ENCODE measurements at places on chromosomes 16 and 17.

- DNase-seq: no peak
Measured at GRCh38 chr17:332558-333322, 19.9 kb downstream of the RPH3AL start.

DNA sequence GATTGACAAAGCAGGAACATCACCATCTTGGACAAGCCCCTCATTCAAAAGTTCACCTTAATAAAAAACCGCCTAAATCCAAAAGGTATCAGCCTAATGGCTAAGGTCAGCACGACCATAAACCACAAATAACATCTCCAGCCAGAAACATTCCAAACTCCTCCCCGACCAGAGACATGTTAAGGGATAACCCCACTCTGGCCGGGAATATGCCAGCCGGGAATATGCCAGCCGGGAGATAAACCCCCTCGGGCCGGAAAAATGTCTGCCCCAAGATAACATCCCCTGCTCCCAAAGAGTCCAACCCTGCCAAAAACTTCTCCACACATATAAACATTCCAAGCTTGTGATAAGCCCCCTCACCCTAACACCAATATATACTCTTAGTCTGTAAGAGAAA, 1.4 kb downstream of the DHX33 start:
- DNase-seq: no peak

DNA sequence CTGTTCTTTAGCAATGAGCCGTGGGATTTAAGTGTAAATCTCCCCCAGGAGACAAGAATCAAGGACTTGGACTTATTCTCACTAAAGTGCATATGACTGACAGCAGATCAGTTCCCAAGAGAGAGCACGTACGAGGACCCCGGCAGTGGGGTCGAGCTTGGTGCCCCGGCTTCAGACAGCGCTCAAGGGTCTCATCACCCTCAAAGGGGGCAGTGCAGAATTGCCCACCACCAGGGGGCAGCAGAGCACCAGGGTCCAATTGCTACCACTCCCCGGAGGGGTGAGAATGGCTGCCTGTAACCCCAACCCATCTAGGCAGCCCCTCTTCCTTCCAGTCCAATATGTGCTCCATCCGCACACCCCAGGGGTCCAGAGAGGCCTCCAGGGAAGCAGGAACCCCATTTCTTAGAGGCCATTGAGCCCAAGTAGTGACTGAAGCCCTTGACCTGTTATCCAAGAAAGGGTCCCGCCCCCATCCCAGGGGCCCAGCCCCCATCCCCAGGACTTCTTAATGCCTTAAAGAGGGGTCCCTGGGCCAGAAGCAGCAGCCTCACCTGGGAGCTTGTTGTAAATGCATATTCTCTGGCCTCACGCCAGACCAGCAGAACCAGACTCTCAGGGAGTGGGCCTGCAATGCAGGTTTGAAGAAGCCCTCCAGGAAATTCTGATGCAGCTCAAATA, 86.1 kb downstream of the ZDHHC7 start:
- peak; percentile 61 for DNase-seq

DNA sequence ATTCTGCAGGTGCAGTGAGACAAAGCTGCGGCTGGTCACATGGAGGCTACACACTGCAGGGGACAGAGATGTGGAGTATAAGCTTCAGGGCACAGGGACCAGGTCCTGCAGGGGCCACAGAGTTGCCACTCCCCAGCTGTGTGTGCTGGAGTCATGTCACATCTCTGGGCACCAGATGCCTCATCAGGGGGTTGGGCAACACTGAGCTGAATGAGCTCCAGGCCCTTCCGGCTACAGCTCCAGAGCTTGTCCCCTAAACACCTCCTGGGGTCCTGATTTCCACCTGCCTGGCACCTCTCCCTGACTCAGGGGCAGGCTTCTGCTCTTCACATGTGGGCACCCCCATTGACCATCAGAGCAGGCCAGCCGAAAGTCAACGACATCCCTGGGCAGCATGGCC, 32.5 kb downstream of the SPHK1 start:
- DNase-seq: no peak

DNA sequence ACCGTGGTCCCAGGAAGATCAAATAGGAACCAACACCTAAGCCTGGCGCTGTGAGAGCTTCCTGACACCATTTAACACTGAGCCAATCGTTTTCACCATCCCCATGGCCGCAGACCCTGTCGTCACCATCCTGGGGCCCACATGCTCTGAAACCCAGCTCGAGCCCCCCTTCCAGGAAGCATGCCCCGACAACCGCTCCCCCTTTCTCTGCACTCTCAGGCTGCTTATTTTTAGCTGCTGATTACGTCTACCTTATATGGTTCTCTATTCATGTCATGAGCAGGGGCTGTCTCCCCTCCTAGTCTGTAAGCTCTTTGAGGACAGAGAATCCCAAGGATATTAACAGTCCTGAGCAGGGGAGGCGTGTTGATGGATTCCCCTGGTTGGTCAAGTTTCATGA, 10.5 kb downstream of the SRL start:
- no peak for DNase-seq

- peak; percentile 26 for DNase-seq
Measured at GRCh38 chr17:51119415-51120356, 982 bp downstream of the SPAG9 start.

GRCh38 chr16:50308237-50308965, 42.0 kb downstream of the ADCY7 start:
- no peak for DNase-seq

- no peak for DNase-seq
Measured at GRCh38 chr17:77946900-77947645, 11.4 kb upstream of the TNRC6C start.

DNA sequence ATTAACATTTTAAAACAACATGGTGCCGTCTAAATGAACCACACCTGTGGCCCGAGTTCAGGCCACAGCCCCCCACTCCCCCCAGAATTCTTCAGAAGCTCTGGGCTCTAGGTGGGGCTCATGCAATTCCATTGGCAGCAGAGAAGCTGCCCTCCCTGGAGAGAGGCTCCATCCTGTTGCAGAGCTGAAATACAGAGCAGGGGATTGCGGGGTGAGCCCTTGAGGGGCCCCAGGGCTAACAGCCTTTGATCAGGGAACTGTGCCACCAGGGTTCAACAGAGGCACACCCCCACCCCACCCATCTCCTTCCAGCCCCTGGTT, 69.3 kb downstream of the ABR start:
- no peak for DNase-seq

DNA sequence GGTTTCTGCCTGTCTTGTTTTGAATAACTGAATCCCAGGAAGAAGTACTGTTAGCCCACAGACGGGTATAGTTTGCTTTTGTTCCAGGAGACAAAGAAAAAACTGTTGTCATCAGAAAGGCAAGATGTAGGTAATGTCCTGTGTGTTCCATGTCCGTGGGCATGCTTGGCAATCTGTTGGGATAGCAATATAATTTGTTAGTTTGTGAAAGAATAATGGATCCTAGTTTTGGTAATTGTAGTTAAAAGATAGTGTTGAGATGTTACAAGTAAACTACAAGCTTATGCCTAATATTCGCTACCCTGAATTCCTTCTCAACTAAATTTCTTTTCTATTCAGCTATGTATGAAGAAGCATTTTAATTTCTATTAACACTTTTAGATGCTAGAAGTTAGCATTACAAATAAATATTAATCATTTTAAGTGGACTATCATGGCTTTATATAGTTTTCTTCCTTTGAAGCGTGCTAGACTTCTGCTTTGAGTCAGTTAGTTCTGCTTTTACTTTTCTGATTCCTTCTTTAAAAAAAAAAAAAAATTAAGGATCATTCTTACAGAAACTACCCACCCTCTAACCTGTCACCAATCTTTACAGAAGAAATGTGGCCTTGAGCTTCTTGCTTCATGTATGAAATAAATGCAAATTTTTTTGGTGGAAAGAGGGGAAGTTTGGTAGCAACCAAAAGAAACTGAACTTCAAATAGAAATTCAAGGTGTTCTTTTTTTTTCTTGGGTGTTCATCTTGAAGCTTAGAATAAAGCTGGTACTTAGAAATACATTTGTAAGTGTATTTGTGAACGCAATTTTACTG, 2.4 kb downstream of the EVI2A start:
- DNase-seq: no peak

DNA sequence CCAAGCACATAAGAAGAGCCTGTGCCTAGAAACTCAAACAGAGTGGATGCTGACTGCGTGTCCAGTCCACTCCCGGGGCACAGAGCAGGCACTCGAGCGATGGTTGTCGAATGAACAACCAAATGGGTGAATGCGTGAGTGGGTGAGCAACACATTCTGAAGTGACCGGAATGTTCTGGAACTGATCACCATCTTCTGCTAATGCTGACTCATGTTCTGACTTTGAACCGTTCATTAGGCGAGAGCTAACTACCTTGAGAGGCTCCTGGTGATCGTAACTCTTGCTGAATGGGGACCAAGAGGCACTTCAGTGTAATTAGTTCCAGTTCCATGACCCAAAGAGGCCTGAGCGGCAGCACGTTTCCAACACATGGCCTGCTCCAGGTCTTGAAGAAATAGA, 37.9 kb downstream of the IRF8 start:
- DNase-seq: no peak

- DNase-seq: no peak
Measured at GRCh38 chr17:40416671-40417070, 1.0 kb downstream of the TOP2A start.

GRCh38 chr17:48951572-48951971, 6.9 kb upstream of the SNF8 start:
- DNase-seq: no peak

DNA sequence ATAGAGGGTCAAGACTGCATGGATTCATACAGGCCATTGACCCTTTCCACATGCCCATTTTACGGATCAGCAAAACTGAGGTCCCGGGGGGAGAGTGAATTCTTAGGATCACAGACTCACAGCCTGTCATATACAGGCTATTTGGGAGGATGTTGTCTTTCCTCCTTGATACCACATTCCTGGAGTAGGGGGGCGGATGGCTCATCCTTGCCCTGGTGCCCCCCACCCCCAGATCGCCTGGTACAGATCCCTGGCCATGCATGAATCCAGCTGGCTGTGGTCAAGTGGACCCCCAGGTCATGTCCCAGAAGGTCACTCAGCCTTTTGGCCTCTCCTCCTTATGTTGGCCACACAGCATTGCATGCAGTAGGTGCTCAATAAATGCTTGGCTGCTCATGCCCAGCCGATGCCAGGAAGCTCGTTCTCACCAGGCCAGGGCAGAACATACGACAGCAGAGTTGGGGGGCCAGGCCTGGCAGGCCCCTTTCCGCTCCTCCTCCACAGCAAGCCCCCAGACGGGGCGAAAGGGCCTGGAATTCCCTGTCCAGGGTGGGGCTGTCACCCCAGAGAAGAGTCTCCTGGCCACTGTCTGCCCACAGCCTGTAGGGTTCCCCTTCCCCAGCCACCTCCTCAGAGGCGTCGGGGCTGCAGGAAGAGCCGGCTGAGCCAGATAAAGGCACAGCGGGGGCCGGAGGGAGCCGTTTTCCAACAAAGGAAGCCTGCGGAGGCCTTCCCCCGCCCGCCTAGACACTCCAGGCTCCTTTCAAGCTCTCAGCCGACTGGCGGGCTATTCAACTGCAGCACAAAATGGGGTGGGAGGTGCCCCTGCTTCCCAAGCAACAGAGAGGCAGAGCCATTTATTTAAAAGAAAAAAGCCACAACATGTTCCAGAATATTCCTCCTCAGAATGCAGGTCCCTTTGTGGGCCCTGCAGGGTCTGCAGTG, 215.7 kb upstream of the CIBAR2 start:
- no peak for DNase-seq

DNA sequence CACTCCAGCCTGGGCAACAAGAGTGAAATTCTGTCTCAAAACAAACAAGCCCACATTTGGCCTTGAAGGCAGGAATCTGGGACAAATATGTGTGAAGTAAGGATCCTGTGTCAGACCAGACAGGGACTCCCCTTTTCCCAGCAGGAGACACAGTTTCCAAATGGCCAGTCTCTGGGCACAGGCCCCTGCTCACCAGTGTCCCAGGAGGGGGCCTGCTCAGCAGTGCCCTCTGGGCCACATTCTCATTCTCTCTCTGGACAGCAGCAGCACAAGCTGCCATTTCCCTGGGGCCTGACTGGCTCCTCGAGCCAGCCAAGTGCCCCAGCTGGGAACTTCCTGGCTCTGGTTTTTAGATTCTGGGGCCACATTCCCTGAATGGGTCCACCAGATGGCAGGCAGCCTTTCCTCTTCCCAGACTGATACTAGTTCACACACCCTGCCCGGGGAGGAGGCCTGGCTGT, 11.7 kb upstream of the MNT start:
- no peak for DNase-seq

DNA sequence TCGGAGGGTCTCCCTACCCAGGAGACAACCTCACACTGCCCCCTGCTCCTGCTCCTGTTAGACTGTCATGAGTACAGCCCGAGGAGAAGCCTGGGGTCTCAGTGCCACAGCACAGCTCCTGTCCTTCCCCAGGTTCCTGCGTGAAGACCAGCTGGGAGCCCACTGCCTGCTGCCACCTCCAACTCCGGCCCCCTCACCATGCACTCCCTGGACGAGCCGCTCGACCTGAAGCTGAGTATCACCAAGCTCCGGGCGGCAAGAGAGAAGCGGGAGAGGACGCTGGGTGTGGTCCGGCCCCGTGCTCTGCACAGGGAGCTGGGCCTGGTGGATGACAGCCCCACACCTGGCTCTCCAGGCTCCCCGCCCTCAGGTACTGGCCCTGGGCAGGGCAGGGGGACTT, 16.2 kb downstream of the GLIS2 start:
- no peak for DNase-seq

- no peak for DNase-seq
Measured at GRCh38 chr16:84090211-84090610, 26.5 kb downstream of the MBTPS1 start.

DNA sequence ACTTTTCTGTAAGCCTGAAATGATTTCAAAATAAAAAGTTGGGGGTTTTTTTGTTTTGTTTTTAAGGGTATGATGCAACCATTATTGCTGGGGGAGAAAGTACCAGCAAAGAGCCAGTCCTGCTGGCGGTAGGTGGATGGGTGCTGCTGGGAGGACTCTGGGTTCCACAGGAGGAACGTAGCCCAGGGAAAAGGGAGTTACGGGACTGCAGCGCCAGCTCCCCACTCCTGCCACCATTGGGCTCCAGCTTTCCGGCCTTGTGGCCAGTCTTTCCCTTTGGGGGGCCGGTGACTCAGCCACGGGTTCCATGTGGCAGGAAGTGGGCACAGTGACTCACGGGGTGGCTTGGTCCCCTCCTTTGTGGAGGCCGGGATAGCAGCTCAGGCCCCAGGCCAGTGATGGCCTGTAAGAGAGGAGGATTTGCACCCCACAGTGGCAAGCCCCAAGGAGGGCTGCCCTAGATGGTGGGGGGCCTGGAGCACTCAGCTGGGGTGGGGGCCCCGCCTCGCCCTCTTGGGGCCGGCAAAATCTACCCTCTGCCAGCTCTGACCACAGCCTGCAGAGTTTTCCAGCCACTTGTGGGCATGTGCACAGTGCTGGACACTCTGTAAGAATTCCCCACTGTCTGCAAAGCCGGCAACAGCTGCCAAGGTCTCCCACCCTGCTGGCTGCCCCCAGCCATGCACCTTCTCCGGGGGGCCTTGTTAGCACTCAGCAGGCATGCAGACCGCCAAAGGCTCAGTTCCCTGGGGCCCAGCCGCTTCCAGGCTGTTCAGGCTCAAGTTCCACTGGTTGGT, 30.4 kb downstream of the SOCS3 start:
- DNase-seq: no peak

Data from stimulated activated CD4-positive, alpha-beta T cell treated with anti-CD3 and anti-CD28 coated beads, Interleukin-4, amount 100 ng/mL, for 48 hours (primary cell).